ENCODE measurements at places on chromosomes 4 and X.
A peak's percentile ranks its signal among the peaks of the same experiment; 100 is the strongest.

DNA sequence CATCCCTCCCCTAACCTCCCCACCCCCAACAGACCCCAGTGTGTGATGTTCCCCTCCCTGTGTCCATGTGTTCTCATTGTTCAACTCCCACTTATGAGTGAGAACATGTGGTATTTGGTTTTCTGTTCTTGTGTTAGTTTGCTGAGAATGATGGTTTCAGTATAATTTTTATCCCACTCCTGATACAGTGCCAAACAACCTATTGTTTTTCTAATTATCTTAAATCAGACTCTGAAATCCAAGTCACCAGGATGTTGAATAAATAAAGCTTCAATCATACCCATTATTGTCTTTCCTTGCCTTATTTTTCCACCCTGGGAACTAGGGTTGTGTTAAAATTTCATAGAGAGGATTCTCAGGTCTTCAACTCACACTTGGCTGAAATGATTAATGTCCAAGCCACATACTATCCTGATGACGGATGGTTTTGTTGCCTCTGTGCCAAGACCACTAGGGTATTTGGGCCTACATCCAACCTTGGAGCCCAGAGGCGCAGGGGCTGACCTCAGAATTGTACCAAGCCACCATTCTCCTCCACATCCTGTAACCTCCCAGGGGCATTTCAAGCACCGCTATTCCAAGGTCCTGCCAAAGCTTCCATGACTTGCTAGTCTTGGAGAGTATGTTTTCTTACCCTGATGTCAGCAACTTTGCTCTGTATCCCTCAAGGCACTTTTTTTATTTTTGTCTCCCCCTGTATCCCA lies 332.4 kb downstream of the ARHGAP24 start:
- no peak for DNase-seq

- DNase-seq, result no peak
These were observed 22.7 kb upstream of the GPR50 start for GRCh38 chrX:151153667-151154066.

DNA sequence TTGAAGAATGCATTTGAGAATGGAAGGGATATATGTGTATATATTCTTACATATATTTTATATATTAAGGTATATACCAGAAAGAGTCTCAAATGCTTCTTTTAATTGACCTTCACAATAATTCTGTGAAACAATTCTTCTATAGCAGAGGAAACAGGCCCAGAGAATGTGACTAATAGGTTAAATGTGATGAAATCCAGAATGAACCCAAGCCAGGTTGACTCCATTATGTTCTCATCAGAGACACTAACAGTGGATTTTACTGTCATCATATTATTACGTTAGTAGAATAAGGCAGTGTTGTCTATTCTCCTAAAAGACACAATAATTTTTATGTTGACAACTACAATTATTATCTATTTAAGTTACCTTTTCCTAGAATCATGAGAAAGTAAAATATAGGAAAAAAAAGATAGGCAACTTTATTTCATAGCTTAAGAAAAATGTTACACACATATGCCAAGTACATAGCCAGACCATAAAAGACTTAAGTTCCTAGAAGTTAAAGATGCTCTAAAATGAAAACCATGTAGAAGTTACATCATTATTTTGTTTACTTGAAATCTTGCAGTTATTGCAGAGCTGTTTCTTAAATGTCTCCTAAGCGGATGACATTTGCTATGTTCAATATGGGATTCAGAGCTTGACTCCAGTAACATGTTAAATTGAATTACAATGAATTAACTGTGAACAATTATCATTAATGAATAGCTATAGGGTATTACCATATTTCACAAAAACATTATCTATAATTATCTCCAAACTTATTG lies 56.2 kb upstream of the ANKRD50 start:
- DNase-seq, result no peak

DNA sequence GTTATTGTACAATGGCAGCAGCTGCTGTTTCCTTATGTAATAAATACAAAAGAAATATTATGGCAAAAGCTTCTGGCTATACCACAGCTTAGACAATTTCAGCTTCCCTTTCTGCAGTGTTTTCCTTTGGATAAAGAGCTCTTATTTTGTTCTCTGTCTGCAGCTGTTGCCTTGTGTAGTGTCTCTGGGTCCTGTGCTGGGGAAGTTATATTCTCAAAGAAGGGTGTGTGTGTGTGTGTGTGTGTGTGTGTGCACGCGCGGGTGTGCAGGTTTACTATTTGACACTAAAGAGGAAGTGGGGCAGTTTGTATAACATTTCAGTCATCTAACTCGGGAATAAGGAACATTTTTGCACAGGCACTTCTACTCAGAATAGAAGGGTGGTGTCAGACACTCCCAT lies 83.6 kb downstream of the REPS2 start:
- no peak for DNase-seq

- no peak for DNase-seq
These were observed 14.6 kb downstream of the PLP1 start for GRCh38 chrX:103791228-103791627.

- peak; percentile 22 for DNase-seq
These were observed 118.2 kb downstream of the NAF1 start for GRCh38 chr4:163048447-163048846.

DNA sequence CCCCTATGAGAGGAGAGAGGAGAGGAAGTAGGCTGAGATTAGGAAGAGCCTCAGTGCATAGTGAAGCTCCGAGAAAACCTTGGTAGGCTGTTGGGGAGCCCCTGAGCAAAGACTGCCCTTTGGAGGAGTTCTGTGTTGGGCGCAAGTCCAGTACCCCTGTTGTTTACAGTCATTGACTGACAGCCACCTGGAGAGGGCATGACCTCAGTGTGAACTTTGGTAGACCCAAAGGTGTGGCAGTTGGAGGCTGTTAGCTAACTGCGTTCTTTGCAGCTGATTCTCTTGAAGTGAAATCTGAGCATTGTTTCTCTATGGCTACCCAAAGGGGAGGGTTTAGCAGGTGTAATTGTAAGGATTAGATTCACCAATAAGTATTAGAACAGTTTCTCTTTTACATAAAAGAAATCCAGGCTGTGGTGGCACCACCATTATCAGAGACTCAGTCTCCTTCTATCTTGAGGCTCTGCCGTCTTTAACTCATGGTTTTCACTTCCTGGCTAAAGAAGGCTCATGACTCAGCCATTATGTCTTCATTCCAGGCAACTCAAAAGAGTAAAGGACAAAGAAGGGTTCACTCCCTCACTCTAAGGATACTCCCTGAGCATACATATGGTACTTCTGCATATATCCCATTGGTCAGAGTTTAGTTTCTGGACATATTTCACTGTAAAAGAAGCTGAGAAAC lies 33.4 kb downstream of the ANXA3 start:
- no peak for DNase-seq

DNA sequence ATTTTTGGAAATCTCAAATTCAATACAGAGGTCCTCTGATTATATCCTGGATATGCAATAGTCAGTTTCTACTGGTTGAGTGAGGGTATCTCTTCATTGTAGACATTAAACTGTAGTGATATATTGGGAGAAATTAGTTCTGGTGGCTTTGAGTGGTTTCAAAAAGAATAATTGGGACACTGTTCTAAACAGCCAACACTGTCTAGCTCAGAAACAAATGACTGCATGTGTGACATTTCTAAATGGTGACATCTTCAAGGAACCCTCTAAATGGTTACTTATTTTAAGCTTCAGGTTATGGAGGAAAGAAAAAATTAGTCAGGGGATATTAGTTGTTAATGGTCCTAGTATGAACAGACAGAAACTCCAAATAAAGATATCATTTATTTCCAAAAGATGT lies 186.2 kb downstream of the LARP7 start:
- no peak for DNase-seq

GRCh38 chr4:128471576-128471975 lies 184.0 kb upstream of the PGRMC2 start:
- no peak for DNase-seq

- no peak for DNase-seq
These were observed 31.7 kb upstream of the AREG start for GRCh38 chr4:74413265-74413664.

- no peak for DNase-seq
These were observed 96.5 kb downstream of the SH3RF1 start for GRCh38 chr4:169174247-169174646.

DNA sequence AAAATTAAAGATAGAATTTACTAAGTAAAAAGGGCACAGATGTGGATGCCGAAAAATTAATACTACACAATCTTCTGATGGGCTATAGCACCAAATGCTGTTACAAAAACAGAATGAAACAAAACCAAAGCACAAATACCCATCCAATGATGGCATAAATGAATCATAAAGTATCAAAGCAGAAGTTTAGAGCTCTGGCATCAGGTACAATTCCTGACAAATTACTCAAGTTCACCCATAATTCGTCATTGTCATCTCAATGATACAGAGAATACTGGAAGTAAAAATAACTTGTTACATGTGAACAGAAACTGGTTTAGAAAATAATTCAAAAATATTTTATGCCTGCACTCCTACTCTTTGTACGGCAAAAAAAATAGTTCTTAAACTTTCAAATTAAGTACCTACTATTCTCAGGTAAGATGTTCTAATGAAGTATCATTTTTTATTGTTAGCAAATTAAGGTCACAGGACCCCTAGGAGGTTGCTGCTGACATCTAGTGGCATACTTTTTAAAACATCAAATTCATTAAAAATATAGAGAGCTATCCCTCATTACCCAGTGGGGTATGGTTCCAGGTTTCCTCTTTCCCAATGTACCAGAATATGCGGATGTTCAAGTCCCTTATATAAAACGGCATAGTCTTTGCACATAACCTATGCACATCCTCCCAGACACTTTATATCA lies 126.1 kb downstream of the INPP4B start:
- no peak for DNase-seq

DNA sequence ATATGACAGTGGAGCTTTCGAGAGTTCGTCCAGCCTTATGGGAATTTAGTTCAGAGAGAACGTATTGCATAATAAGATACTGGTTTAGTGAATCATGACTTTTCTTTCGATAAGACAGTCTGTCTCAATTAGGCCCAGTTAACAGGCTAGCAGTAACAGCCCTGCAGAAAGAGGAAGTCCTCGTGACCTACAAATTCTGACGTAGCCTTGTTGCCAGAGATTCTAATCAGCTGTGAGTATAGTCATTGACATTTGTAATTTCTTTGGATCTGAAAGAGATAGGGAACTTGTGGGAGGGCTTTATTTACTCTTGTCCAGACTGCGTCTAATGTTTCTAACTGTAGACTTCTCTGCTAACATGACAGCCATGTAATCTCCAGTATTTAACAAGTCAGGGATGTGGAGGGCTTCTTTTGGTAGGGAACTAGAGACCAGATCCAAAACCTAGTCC lies 15.8 kb downstream of the ART3 start:
- DNase-seq, result no peak

GRCh38 chr4:95129821-95130311 lies 372.1 kb downstream of the BMPR1B start:
- no peak for DNase-seq

DNA sequence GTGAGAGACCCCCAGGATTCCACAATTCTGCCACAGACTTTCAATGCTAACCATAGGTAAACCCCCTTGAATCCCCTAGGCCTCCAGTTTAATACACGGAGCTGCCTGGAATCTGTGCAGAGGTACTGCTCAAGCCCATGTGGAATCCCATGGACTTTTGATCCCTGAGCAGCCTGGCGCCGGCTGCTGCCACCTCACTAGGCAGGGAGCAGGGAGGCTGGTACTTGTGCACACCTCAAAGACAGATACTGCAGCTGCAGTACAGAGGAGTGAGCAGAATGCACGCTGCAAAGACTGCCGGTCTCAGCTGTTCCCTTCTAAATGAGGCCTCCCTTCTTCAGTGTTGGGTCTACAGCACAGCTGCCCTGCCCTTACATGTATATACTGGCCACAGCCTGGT lies 79.4 kb downstream of the RPS6KA6 start:
- DNase-seq, result no peak

DNA sequence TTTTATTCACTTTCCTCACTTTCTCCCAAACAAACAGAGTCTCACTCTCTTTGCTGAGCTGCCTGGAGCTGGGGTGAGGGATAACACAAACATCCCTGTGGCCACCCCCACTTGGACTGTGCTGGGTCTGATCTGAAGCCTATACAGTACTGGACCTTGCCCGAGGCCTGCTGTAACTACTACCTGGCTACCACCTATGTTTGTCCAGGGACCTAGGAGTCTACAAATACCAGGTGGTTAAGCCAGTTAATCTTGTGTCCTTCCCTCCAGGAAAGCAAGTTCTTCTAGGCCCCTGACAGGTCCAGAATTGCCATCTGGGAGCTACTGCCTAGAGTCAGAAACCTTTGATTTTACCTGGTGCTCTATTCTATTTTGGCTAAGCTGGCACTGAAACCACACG lies 87.3 kb downstream of the RTL3 start:
- DNase-seq, result no peak

GRCh38 chrX:132267392-132267791 lies 48.1 kb upstream of the RAP2C start:
- DNase-seq, result no peak

DNA sequence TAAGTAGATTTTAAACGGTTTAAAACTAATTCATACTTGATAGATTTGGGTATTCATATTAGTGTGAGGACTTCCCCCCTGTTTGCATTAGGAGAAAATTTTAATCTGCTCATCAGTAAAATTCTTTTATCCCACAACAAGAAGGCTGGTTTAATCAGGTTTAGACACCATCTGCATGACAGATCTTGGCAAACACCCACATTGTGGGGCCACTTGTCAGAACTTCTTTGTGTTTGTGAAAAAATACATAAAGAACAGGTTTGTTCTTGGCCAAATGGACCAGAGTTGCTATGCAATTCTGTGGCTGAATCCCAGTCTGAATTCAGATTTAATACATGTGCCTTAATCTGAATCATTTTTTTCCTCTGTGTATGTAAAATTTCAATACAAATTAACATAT lies 121.1 kb downstream of the REPS2 start:
- no peak for DNase-seq

- no peak for DNase-seq
These were observed 30.5 kb upstream of the PRPS1 start for GRCh38 chrX:107597791-107598190.

DNA sequence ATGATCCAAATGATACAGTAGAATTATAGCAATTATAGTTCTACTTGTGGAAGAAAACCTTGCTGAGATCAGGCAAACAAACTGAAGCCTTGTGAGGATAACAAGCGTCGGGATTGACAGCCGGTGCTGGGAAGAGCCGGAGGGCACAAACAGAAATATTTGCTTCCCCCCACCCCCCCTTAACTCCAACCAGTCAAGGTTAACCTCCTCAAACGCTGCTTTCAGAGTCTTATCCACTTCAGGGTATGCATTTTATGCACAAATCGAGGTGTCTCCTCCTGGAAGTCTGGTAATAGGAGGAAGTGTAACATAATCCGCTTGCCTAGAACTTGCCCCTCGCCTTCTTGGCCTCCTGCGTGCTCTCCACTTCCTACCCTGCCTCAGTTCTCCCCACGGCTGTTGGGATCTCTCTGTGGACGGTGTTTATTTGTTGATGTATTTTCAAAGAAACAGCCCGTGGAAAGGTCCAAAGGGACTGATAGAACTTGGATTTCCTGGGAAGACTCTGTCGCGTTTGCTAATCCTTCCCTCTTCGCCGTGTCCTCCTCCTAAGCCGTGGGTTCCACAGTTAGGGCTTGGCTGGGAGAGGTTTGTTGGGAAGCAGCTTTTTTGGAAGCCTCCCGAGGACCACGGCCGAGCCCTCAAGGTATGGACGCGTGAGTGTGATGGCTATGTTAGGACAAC lies 4.1 kb upstream of the ARX start:
- no peak for DNase-seq

- no peak for DNase-seq
These were observed 6.7 kb downstream of the RAB9A start for GRCh38 chrX:13695601-13696115.

Measured in Jurkat, Clone E6-1 (cell line).